ENCODE measurements at places on chromosomes 11 and 22.

- no peak for DNase-seq
Observed at GRCh38 chr11:133619973-133620372, 87.7 kb upstream of the OPCML start.

DNA sequence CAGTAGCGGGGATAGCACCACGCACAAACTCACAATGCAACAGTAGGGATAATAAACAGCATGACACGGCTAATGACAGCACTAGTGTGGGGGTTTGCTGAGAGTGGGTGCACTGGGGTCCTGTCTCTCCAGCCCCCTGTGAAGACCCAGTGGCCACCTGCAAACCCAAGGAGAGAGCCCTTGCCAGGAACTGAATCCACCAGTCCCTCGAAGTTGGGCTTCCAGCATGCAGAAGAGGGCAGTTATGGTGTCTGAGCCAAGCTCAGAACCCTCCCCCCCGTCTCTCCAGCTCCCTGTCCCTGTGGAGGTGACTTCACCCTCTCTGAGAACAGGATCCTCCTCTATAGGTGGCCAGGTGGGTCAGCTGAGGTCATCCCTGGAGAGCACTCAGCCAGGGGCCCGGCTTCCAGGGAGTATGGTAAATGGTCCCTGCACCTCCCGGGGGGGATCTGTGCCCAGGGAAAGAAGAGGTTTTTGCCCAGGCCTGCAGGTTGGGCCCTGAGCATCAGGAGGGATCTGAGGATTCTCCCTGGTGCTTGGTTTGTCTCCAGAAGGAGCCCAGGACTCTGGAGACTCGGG lies 86.3 kb upstream of the PRR5 start:
- DNase-seq = no peak

GRCh38 chr22:27627444-27627833 lies 174.1 kb downstream of the MN1 start:
- no peak for DNase-seq

- DNase-seq = no peak
Observed at GRCh38 chr11:75474878-75475766, 42.1 kb upstream of the KLHL35 start.

DNA sequence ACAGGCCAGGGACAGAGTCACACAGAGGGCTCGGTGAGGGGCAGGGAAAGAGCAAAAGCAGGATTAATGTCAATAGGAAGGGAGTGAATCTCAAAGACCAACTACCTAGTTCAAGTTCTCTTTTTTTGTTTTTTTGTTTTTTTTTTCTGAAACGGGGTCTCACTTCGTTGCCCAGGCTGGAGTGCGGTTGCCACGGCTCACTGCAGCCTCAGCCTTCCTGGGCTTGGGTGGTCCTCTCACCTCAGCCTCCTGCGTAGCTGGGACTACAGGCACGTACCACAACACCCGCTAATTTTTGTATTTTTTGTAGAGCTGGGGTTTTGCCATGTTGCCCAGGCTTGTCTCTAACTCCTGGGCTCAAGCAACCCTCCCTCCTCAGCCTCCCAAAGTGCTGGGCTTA lies 9.7 kb upstream of the BCL9L start:
- DNase-seq = no peak

DNA sequence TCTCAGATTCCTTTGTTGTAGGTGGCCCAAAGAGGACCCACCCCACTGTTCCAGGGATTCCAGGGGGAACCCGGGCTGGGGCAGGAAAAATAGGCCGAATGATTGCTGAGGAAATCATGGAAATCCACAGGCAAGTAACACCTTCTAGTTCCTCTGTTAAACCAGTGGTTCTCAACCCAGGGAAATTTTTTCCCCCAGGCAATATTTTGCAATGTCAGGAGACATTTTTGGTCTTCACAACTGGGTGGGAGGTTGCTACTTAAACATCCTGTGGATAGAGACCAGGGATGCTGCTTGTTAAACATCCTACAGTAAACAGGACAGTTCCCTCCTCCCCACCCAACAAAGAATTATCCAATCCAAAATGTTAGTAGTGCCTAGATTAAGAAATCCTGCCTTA lies 84.7 kb downstream of the BTBD10 start:
- no peak for DNase-seq

GRCh38 chr11:82771781-82772180 lies 38.1 kb upstream of the FAM181B start:
- no peak for DNase-seq

DNA sequence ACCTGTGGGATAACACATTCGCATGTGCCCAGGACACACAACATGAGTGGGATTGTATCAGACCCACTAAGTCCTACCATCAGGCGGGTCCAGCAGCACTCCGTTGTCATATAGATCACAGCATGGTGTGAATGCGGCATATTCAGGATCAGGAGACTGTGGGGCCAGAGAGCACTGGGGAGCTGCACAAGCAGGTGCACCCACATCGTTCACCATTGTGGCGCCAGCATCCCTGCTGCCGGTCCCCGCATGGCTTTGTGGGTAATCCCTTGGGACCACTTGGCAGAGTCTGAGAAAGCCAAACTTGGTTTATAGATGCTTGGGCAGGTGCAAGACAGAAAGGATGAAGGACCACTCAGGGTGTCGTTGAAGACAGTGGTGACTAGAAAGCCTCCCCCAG lies 201.6 kb upstream of the B3GAT1 start:
- no peak for DNase-seq

DNA sequence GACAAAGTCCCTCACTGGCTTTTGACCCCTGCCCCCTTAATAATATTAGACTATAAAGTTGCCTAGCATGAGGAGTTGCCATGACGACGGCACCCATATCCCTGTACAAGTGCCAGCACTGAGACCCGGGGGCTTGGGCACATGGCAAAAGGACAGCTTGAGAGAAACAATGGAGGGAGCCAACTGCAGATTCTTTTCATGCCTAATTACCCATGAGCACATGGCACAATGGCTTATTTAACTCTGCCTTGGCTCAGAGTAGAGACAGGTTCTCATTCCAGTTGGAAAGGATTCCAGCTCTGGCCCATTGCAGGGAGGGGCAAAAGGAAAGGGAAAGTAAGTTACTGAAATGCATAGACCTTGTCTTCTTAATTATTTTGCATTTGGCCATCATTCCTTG lies 261.2 kb upstream of the UBASH3B start:
- DNase-seq = no peak

GRCh38 chr11:68120273-68121066 lies 718 bp downstream of the CHKA start:
- peak; percentile 24 for DNase-seq

- DNase-seq = peak; percentile 4
Observed at GRCh38 chr11:104120493-104121137, 43.3 kb downstream of the PDGFD start.

DNA sequence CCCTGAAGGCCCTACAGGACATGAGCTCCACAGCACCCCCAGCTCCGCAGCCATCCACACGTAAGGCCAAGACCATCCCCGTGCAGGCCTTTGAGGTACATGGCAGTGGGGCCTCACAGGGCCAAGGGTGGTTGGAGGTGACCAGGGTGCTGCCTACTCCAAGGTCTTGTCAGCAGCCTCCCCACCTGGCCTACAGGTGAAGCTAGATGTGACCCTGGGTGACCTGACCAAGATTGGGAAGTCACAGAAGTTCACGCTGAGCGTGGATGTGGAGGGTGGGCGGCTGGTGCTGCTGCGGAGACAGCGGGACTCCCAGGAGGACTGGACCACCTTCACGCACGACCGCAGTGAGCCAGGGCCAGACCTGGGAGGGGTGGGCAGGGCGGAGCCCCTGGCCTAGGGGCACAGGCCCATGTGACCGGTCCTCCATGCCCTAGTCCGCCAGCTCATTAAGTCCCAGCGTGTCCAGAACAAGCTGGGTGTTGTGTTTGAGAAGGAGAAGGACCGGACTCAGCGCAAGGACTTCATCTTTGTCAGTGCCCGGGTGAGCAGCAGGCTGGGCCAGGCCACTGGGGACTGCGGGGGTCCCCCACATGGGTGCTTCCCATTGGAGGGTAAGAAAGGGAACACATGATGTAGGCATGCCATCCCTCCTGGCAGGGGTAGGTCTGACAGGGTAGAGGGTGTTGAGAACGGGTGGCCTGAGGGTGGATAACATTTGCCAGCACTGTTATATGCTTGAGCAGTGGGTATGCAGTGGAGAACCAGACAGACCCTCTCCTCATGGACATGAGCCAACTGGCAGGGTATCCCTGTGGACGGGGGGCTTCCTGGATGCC lies 5.6 kb downstream of the INPPL1 start:
- no peak for DNase-seq

DNA sequence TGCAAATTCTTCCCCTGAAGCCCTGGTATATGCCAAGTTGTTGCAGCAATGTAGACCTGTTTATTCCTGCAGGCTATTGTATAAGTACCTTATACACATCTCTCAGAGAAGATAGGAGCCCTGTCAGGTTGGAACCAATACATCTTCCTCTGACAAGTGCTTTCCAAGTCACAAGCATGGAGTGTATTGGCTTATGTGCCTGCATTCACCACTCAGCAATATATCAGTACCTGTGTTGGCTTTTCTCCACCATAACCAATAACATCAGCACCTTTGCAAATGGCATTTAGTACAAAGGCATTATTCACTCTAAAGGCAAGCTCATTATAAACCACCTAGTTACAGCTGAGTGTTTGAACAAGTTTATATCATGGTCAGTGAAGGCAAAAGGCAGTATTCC lies 611.7 kb upstream of the CNTN5 start:
- DNase-seq = no peak

DNA sequence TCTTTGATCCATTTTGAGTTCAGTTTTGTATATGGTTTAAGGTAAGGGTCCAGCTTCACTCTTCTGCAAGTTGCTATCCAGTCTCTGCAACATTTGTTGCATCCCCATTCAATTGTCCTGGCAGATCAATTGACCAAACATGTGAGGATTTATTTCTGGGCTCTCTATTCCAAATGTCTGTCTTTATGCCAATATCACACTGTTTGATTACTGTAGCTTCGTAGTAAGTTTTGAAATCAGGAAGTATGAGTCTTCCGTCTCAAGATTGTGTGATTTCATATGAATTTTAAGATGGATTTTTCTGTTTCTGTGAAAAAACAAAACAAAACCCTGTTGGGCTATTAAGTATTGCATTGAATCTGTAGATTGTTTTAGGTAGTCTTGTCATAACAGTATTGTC lies 17.0 kb downstream of the APLP2 start:
- DNase-seq = no peak

- no peak for DNase-seq
Observed at GRCh38 chr11:12224537-12224893, 114.1 kb downstream of the MICAL2 start.

DNA sequence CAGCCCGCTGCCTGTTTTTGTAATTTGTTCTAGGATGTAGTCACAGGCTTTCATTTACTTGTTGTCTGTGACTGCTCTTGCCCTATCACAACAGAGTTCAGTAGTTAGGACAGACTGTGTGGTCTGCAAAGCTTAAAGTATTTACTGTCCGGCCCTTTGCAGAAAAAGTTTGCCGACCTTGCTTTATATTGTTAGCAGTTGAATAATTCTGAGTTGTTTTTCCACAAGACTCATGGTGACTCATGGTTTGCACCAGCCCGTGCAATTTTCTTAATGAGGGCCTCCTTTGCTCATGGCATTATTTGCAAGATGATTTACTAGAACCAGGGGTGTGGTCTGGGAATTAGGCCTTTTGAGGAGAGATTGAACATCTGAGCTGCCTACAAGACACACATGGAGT lies 110.6 kb downstream of the SCN3B start:
- no peak for DNase-seq

GRCh38 chr11:109027851-109028250 lies 363.0 kb downstream of the DDX10 start:
- DNase-seq = peak; percentile 82

GRCh38 chr11:72808331-72808798 lies 5.8 kb upstream of the ATG16L2 start:
- DNase-seq = no peak

DNA sequence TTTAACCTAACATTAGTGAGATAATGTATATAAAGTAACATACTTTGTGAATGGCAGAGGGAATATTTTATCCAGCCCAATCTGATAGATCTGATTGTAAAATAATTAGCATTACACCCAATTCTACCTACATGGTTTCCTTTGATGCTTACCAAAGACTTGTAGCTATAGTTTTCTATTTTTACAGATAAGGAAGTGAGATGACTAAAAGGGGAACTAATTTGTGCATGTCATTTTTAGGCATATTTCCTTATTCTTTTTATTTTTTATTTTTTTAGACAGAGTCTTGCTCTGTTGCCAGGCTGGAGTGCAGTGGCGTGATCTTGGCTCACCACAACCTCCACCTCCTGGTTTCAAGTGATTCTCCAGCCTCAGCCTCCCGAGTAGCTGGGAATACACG lies 793.7 kb upstream of the LRRC4C start:
- DNase-seq = no peak

GRCh38 chr22:44033694-44034093 lies 9.6 kb downstream of the PARVB start:
- no peak for DNase-seq

DNA sequence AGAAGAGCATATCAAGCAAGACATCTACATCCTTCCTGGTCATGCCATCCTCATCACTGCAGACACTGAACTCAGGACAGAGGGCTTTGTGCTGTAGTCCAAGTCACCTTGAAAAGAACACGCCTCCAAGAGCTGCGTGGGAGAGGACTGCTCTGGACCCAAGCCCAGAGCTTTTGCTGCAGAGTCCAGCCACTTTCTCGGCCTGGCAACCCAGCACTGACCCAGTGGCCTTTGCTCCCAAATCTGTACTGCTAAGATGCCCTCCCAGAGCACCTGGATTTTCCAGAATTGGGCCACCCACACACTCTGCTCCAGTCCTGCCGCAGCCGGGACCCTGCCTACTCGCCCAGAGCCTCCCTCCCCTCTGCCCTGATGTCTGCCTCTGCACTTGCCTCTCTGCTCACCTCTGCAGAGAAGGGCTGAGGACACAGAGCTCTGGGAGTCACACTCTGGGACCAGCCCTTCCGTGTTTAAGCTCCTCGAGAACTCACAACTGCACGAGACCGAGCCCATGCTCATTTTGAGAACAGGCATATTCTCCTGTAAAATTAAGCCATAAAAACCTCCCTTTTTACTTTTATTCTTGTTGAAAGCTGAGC lies 83.8 kb upstream of the CSNK2A3 start:
- no peak for DNase-seq

GRCh38 chr11:119854521-119854920 lies 125.5 kb upstream of the NECTIN1 start:
- no peak for DNase-seq

DNA sequence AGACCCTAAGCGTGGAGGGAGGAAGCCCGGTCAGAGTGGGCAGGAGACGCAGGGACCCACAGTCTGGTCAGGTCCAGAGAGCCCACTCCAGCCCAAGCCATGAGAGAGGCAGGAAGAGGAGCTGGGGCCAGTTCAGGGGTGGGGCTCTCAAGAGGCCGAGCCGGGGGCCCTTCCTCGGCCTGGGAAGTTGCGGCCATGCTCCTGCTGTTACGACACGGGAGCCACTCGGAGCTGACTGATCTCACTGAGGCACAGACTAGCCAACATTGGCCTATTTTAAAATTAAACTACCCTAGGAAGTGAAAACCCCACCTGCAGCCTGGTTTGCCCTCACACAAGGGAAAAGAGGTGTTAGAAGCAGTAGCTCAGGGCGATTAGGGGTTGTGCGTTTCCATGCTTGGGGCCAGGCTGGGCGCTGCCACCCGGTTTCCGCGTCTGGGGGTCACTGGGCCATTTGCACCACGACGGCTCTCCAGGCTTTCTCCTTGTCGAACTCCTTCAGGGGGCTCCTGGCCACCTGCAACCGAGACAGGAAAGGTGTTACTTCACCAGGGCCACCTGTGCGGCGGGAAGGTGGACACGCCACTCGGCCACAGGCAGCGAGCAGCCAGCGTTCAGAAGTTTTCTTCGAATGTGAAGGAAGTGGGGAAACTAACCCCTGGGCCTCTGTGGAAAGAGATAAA lies 3.2 kb upstream of the TTLL8 start:
- no peak for DNase-seq

Data from ACHN (cell line).